ENCODE measurements at places on chromosomes 5 and 9.
A peak's percentile ranks its signal among the peaks of the same experiment; 100 is the strongest.

- DNase-seq: no peak
Observed at GRCh38 chr9:131876486-131876885, 136.6 kb upstream of the RAPGEF1 start.

DNA sequence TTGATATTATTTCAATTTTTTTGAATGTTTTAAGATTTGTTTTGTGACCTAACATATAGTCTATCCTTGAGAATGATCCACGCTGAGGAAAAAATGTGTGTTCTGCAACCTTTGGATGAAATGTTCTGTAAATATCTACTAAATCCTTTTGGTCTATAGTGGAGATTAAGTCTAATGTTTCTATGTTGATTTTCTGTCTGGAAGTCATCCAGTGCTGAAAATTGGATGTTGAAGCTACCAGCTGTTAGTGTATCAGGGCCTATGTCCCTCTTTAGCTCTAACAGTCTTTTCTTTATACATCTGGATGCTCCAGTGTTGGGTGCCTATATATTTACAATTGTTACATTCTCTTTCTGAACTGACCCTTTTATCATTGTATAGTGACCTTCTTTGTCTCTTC, 422.3 kb downstream of the TMEM232 start:
- no peak for DNase-seq

- no peak for DNase-seq
Observed at GRCh38 chr9:24258626-24259025, 287.1 kb downstream of the IZUMO3 start.

- DNase-seq: no peak
Observed at GRCh38 chr5:136563489-136563888, 198.1 kb upstream of the TRPC7 start.

- DNase-seq: no peak
Observed at GRCh38 chr5:36598045-36598444, 8.4 kb upstream of the SLC1A3 start.

- DNase-seq: no peak
Observed at GRCh38 chr5:169011009-169011408, 289.9 kb downstream of the SLIT3 start.

GRCh38 chr9:109452761-109453160, 45.3 kb downstream of the PTPN3 start:
- DNase-seq: no peak

DNA sequence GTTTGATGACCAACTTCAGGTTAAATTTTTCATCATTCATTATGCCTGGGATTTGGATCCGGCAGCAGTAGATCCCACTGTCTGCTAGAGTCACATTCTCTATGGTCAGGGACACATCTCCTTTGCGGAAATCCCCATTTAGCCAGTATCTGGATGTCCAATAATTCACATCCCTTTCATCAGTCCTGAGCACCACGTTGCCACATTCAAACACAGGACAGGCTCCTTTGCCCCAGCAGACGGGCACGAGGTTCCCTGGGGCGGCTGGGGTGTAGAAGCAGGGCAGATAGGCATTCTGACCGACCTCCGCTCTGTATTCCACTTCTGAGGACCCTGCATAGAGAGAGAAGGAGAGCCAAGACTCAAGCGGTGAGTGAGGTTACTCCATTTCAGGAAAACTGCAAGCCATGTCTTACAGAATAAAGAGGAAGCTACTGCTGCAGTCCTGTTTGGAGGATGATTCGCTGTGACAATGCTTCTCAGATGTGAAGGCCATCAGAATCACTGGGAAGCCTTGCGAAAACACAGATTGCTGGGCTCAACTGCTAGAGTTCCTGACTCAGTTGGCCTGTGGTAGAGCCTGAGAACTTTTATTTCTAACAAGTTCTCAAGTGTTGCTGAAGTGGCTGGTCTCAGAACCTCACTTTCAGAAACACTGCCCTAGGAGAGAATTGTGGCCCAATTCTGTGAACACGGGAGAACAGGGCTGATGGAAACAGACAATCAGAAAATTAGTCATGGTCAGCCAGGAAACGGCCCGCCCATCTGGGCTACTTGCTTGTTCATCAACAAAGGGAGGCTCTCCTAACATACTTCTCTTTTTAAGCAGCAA, 2.0 kb downstream of the HAVCR2 start:
- no peak for DNase-seq

GRCh38 chr5:59207401-59207800, 624.5 kb downstream of the RAB3C start:
- DNase-seq: no peak

DNA sequence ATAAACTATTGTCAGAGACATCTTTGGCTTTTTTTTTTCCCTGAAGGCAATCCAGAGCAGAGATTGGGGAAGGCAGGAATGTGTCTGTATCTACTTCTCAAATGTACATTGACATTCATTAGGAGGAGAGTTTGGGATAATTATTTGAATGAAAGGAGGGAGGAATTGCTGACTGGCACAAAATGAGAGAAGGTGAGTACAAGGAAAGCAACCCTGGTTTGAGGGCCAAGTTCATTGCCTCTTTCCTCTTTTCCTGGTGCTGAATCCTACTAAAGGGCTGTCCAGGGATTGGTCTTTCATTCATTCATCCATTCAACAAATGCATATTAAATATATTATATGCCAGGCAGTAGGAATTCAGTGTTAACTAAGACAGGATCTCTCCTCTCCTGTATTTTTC, 18.8 kb upstream of the ANKHD1 start:
- no peak for DNase-seq

GRCh38 chr5:96316017-96316416, 117.0 kb downstream of the PCSK1 start:
- no peak for DNase-seq

DNA sequence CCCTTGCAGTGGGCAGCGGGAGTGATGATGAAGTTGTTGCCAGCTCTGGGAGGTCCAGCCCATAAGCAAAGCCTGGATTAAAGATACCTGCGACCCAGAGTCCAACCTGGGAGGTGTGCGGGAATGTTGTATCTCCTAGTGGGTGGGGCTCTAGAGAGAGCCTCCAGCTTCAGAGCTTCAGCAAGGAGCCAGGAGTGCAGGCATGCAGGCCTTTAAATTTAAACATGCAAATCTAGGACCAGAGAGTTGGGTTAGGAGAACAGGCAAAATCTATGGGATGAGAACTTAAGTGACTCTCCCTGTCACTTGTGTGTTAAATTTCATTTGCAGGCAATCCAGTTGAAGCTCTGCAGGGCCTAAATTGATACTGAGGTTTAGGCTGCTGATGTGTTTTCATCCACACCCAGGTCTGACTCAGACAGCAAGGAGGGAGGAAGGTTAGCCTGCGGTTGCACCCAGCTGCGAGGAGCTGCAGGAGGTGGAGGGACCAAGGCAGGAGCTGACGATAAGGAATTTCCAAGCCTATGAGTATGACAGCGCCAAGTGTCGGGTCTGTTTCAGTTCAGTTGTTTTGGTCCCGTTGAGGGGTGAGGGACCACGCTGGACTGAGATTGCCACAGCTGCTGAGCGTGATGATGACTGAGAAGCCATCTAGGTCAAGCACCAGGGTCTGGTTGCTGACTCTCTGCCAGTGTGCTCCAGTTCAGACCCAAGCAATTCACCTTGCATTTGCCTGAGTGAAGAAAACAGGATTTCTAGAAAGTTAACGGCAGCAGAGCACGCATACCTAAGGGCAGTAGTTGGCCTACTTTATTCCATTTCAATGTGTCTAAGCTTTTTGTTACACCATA, 243.0 kb downstream of the ICE1 start:
- DNase-seq: no peak

DNA sequence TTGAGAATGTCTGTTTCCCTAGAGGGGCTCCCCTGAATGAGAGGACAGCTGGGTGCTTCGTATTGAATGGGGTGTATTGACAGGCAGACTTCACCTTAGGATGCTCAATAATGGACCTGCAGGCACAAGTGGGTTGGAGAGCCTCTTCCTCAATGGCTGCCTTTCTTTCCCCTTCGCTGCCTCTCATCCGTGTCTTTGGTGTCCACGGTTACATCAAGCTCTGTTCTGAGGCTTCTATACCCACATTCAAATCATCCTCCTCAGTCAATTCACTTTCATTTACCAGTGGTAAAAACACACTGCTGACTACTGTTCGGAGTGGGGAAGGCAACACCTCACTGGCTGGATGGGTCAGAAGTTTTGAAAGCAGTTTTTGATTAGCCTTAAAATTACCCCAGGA, 20.6 kb downstream of the LIX1 start:
- DNase-seq: no peak

DNA sequence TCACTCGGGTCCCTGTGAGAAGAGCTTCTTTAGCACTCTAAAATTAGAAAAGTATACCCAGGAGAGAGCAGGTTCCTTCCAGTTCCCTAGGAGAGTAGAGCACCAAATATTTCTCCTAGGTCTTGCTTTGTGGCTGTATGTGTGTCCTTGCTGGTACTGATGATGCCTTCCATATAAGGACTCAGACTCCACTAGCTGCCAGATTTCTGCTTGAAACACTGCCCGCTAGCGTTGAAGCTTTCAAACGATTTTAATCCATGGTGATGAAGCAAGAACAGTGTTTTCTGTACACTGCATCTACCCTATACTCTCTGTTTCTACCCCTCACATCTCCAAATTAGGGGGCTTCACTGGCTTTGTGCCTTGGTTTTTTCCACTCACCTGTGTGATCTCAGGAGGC, 2.4 kb upstream of the SMC2 start:
- peak; percentile 53 for DNase-seq

- DNase-seq: no peak
Observed at GRCh38 chr5:474840-475661, 32.1 kb downstream of the EXOC3 start.

GRCh38 chr9:76894198-76894597, 11.7 kb downstream of the PRUNE2 start:
- no peak for DNase-seq

- DNase-seq: no peak
Observed at GRCh38 chr5:37933576-37933975, 93.7 kb upstream of the GDNF start.

DNA sequence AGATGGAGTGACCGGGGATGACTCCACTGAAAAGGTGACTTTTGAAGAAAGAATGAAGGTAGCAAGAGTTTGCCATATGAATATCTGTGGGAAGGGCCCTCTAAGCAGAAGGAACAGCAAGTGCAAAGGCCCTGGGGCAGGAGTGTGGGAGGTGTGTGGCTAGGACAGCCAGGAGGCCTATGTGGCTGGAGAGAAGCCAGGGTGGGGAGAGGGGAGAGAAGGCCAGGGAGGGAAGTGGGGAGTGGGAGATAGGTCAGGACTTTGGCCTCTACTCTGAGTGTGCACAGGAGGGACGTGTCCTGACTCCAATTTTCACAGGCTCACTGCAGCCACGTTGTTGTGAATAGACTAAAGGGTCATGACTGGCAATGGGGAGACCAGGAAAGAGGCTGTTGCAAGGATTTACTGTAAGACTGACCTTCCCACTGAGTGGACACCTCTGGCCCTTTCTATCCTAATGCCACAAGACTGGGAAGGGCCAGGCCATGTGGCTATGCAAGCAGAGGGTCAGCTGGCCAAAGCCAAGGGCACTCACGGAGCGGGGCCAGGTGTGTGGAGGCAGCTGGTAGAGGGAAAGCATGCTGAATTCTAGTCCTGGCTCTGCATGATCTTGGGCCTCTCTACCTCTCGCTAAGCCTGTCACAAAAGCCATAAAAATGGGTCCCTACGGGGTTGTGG, 172.4 kb downstream of the PAX5 start:
- DNase-seq: no peak

DNA sequence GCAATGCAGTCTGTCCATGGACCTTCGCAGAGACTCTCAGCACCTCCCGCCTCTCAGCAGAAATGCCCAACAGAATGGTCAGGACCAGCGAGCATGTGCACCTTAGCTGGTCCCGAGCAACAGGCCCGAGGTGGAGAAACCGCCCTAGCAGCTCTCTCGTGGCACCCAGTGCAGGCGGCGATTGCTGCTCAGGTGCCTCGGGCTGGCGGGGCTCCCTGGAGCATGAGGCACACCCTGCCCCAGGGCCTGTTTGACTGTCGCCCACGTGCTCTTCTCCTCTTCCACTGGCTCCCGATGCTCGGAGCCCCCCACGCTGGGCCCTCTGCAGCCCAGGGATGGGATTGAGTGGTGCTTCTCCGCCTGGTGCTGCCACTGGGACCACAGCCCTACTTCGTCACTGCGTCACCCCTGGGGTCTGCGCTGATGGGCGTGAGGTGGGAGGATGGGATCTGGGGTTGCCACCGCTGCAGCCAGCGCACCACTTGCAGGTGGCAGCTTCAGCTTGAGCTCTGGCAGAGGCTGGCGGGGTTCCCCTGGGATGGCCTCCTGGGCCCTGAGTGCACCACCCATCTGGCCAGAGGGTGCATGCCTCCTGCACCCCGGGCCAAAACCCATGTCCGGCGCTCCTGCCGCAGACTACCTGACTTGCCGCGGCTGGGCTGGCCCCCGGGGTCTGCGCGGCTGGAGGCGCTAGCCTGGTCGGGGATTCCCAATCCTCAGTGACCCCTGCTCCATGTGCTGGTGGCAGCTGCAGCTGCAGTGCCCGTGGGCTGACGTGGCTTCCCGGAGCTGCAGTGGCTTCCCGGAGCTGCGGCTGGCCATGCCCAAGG, 244.2 kb downstream of the FOXD4L6 start:
- no peak for DNase-seq

DNA sequence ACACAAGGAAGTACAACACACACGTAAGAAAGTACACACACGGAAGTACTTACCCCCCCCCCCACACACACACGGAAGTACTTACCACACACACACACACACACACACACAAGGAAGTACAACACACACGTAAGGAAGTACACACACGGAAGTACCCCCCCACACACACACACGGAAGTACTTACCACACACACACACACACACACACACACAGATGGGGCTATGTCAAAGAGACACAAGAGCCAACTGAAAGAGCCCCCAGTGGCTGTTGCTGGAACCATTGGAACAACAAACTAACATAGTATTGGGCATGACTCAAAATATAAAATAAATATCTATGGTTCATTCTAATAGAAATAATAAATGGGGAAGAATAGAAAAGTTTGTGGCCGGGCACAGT, 4.9 kb upstream of the MAPK9 start:
- no peak for DNase-seq

GRCh38 chr9:129826344-129826743, 2.4 kb upstream of the TOR1A start:
- DNase-seq: no peak

GRCh38 chr5:178545176-178545575, 45.0 kb downstream of the COL23A1 start:
- no peak for DNase-seq

- no peak for DNase-seq
Observed at GRCh38 chr5:149550594-149551226, 529 bp downstream of the CSNK1A1 start.

DNA sequence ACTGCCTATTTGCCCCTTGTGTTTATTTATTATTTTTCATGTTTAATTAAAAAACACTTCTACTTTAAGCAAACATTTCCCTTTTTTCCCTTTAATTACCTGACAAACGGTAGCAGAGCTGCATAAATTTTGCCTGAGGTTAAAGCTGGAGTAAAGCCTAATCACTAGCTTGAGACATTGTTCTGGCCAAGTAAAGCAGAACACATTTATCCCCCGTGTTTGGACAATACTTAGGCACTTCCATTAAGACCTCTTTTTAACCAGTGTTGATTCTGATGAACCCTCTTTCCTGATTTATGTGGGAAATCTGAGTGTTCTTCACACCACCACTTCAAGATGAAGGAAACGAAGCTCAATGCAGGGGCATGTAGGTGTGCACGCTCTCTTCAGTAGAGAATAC, 54.5 kb downstream of the BNC2 start:
- no peak for DNase-seq

- no peak for DNase-seq
Observed at GRCh38 chr5:59354811-59355210, 538.7 kb downstream of the PDE4D start.

GRCh38 chr5:65512170-65512937, 30.6 kb upstream of the ADAMTS6 start:
- peak; percentile 37 for DNase-seq

GRCh38 chr5:180068519-180069090, 3.0 kb downstream of the RNF130 start:
- DNase-seq: no peak

GRCh38 chr5:95644351-95645042, 2.1 kb upstream of the RFESD start:
- no peak for DNase-seq

Measured in AG04450 (cell line).